Mesothelial cell of epicardium (in vitro differentiated cells): ENCODE measurements at places on chromosomes 1 and 21.

- peak overlapping the region; percentile 13 for H3K4me3 ChIP-seq
- no peaks in the 10 kb centered on the region for H3K36me3 ChIP-seq
- H3K27ac ChIP-seq: no peak overlapping the region
- peaks cover 9% of the 10 kb centered on the region for H3K4me1 ChIP-seq
- no peak for DNase-seq
These were observed 51.8 kb downstream of the VWA5B1 start for GRCh38 chr1:20342294-20343148.

GRCh38 chr1:98176936-98177335 is 256.1 kb upstream of the DPYD start:
- no peak overlapping the region for H3K4me3 ChIP-seq
- no peak overlapping the region for H3K27ac ChIP-seq
- H3K36me3 ChIP-seq: no peaks in the 10 kb centered on the region
- no peak for DNase-seq
- H3K27me3 ChIP-seq: no peaks in the 10 kb centered on the region
- peaks cover 4% of the 10 kb centered on the region for H3K4me1 ChIP-seq

- H3K27ac ChIP-seq: no peak overlapping the region
- peaks cover 4% of the 10 kb centered on the region for H3K4me1 ChIP-seq
- H3K36me3 ChIP-seq: no peaks in the 10 kb centered on the region
These were observed 31.0 kb upstream of the VWA5B1 start for GRCh38 chr1:20259646-20260045.

DNA sequence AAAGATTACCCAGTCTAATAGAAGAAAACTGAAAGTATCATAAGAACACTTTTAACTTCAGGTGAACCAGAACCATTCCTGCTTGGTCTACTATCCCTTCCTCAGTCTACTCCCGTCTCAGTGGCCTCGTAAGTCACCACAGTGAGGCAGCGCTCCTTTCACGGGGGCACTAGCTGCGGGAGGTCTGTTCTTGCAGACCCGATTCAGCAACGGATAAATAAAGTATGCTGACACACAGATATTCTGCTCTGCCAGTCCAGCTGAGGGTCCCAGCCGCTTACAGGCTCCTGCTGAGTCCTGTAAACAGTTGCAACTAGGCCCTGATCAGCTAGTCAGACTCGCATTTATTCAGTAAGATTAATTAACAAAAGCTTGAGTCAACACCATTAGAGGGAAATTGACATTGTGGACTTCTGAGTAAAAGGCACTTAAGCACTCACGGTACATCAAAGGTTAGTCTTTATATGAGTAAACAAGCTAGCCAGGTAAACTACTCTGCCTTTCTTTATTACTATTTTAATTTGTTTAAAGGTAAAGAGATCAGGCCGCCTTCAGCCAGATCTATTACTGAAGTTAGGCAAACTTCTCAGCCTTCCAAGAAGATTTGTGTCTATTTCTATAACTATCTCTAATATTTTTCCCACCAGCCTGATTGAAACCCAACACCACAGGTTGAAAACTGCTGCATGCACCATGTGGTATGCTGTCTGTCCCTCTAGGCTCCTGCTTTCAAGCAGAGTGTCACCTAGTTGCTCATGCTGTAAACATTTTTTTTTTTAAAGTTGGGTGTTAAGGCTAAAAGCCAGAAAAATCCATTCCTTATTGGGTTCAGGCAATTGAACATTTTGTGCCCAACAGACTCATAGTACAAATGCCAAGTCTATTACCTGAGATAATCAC is 87.7 kb downstream of the INTS7 start:
- peaks cover 10% of the 10 kb centered on the region for H3K4me1 ChIP-seq
- DNase-seq: no peak
- no peak overlapping the region for H3K4me3 ChIP-seq

DNA sequence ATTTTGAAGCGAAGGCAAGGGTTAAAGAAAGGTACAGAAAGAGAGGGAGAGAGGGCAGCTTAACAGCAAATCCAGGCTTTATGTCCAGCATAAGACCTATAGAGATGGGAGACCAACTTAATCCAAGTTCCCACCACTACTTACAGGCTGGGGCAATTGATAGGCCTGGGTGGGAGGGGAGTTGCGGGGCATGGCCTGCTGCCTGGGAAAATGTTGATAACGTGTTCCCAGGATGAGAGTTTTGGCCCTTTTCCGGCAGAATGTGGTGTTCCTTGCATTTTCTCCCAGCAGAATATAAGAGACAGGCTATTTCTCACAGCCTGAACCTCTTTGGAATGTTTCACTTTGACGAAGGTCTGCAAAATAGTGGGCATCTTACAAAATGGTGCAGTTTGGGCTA is 34.9 kb upstream of the PLA2G5 start:
- no peak for DNase-seq
- H3K27ac ChIP-seq: no peak overlapping the region
- peaks cover 2% of the 10 kb centered on the region for H3K36me3 ChIP-seq
- H3K4me3 ChIP-seq: no peak overlapping the region

DNA sequence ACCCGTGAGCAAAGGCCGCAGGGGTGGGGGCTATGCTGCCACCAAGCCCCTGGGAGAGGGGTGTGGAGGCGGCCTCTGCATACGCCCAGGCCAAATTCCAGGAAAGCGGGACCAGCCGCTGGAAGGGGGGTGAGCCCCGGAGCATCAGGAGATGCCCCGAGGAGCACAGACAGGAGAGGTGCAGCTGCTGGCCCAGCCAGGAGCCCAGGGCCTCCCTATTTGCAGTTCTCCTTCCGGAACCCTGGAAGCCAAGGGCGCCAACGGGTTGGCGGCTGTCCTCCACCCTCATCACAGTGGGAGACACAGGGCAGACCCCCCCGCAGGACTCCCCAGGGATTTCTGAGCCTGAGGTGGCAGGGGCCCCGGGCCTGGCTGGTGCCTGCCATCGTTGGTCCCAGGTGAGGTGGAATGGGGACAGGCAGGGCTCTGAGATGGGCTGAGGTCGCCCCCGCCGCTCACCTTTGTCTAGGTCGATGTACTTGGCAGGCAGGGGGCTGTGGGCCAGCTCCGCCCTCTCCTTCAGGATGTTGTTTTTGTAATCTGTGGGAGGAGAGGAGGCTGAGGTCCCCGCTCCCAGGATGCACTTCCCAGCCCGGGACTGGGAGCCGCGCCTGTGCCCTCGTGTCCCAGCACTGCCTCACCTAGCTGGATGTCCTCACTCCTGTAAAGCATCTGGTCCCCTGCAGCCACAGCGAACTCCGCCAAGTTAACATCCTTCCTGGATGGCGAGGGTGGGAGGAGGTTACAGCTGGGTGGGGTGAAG is 4.4 kb upstream of the DVL1 start:
- peak overlapping the region; percentile 15 for H3K4me3 ChIP-seq
- H3K27ac ChIP-seq: no peak overlapping the region
- H3K36me3 ChIP-seq: peaks cover 2% of the 10 kb centered on the region
- H3K4me1 ChIP-seq: peaks cover 25% of the 10 kb centered on the region
- no peak for DNase-seq

DNA sequence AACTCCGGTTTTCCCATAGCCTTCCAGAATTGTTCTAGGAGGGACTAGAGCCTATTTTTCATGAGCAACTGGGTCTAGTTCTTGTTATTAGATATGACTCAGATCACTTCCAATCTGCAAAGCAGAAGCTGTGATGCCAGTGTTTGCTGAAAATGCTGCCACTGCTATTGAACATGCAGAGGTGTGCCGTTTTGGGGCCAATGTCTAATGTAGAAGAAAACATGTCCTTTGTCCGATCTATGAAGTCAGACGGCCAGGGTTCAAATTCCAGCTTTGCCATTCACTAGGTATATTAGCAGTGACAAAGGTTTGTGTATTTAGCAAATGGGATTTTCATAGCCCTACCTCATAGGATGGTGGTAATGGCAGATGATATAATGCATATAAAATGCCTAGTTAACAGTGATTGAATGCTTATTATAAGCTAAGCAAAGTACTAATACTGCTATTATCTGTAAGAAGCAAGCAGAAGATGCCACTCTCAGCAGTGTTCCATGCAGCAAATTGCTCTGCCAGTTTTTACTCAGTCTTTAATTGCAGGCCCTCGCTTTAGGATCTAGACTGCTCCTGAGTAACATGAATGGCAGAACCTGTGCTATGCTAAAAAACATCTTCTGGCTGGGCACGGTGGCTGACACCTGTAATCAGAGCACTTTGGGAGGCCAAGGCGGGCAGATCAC is 40.1 kb upstream of the CXADR start:
- H3K4me3 ChIP-seq: no peak overlapping the region
- peaks cover 2% of the 10 kb centered on the region for H3K36me3 ChIP-seq
- no peak overlapping the region for H3K27ac ChIP-seq
- H3K4me1 ChIP-seq: peaks cover 9% of the 10 kb centered on the region
- H3K27me3 ChIP-seq: no peaks in the 10 kb centered on the region
